ENCODE measurements at places on chromosomes 7 and 10.

DNA sequence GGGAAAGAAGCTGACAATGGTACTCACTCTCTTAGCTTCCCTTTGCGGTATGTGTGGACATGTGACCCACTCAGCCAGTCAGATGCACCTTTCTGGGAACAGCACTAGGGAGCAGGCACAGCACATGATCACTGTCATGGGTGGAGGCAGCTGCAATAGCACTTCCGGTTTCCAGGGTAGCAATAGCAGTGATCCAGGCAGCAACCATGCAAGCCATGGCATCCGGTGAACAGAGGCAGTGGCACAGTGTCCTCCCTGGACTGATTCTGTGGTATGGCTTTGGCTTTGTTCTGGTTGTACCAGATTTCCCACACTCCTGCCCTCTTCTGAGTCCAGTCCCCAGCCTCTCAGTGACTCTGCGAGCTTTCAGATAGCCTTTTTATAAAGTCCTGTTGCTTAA is 86.8 kb upstream of the NAMPT start:
- DNase-seq = no peak

DNA sequence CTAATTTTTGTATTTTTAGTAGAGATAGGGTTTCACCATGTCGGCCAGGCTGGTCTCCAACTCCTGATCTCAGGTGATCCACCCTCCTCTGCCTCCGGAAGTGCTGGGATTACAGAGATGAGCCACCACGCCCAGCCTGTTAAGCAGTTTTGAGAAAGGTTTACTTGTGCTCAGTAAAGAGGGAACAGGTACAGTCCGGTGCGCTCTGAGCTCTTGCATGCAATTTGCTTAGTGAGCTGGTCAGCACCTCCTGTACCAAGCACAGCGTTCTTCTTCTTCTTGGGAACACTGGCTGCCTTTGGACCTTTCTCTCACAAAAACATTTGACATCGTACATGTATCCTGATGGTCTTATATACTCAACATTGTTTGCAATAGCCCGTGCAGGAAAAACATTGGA is 118.3 kb downstream of the AKR1D1 start:
- DNase-seq = no peak

- no peak for DNase-seq
Measured at GRCh38 chr7:132019703-132020102, 463.3 kb upstream of the PODXL start.

DNA sequence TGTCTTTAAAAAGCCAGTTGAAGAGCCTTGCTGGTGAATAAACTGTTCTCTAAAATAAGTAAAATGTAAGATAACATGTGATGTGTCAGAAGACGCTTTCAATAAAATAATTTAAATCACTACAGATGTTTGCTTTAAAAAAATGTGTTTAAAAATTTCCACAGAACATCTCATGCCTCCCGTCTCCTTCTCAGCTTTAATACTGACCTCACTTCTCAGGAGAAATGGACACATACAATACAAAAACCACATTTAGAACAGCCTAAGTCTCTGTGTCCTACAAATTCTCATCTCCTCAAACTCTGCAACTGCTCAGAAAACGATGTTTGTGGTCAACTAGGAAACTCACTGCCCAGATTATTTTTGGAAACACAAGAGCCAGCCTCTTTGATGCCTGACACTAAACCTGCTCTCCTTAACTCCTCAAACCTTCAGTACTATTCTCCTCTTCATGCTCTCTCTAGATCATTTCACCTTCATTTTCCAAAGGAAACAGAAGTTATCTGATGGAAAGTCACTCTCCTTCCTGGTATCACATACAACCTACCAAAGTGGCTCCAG is 120.3 kb downstream of the ZNF438 start:
- DNase-seq = no peak

- DNase-seq = no peak
Measured at GRCh38 chr10:96596422-96597407, 9.9 kb upstream of the TM9SF3 start.

DNA sequence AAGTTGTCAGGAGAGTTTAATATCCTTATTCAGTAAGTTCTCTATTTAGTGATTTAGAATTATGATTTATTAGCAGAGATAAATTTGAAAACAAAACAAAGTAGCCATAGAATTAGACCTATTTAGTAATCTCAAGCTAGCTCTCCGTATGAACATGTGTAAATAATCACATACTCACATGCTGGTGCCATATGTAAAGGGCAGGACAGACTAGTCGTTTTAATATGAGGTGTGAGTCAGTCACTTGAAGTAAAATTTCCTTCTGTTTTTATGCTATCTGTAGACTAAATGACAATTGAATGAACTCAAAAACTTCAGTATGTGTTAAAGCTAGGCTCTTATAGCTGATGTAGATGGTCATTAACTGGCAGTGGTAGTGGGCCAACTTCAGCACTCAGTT is 67.1 kb downstream of the WAC start:
- no peak for DNase-seq

GRCh38 chr7:55569797-55570196 is 2.5 kb downstream of the VOPP1 start:
- no peak for DNase-seq

- no peak for DNase-seq
Measured at GRCh38 chr7:104306793-104307192, 21.6 kb upstream of the LHFPL3 start.

GRCh38 chr10:49187950-49188761 is at the start of gene TMEM273:
TSS of gene TMEM273 (minus strand) at chr10:49188391. CDS start at chr10:49188336, 55 bp downstream.
- peak; percentile 86 for DNase-seq
